ENCODE measurements at places on chromosomes 5 and 9. TPM values are rescaled to one million over a fixed set of nuclear protein-coding genes. Genes with fewer than 3 reads are reported as not detected.

- DNase-seq = no peak
Measured at GRCh38 chr9:107363516-107364152, 80.6 kb downstream of the RAD23B start.

DNA sequence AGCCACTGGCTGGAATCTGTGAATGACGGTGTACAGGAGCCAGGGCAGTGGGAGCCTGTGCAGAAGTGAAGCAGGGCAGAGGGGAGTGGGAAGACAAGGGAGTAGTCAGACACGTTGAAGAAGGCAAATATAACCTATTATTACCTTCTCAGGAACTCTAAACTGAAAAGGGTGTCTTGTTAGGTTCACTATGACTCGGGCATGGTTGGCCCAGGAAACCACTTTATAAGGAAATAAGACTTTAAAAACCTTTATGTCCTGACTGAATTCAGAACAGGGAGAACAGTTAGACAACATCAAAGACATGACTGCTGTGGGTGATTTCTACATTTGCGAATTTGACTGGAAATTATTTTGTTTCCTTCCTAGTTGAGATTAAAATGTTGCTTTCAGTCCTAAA is 107.5 kb downstream of the ACER2 start:
- no peak for DNase-seq

NTRK2 gene
- 0.05 TPM for total RNA-seq

FBP1 gene
- total RNA-seq = 2.2 TPM

CDKN2B gene
- 2.4 TPM for total RNA-seq

All from dermis blood vessel endothelial cell (primary cell).